ENCODE measurements at places on chromosomes 7 and 10. TPM values are rescaled to one million over a fixed set of nuclear protein-coding genes. Genes with fewer than 3 reads are reported as not detected.
A peak's percentile ranks its signal among the peaks of the same experiment; 100 is the strongest.

GPR15LG gene
- total RNA-seq: not detected

- no peak for DNase-seq
Observed at GRCh38 chr10:86151613-86152012, 215.0 kb downstream of the GRID1 start.

DNA sequence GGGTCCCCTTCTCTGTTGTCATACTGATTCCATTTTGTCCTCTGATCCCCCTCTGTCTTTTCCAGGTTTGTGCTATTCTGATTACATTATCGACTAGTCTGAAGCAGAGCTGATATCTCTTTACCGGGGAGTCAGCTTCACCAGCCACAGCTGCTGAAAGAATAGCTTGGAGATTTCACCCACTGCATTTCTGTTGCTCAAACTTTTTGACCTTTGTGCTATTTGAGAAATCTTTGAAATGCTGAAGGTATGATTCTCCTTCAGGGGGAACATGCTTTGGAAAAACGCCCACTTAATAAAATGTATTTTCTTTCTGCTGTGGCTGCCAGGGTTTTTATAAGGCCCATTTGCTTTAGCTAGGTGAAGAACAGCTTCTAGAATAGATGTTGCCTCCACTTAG, 197.8 kb upstream of the TCF7L2 start:
- no peak for DNase-seq

- no peak for DNase-seq
Observed at GRCh38 chr10:120453319-120453718, 3.7 kb upstream of the PLPP4 start.

DNA sequence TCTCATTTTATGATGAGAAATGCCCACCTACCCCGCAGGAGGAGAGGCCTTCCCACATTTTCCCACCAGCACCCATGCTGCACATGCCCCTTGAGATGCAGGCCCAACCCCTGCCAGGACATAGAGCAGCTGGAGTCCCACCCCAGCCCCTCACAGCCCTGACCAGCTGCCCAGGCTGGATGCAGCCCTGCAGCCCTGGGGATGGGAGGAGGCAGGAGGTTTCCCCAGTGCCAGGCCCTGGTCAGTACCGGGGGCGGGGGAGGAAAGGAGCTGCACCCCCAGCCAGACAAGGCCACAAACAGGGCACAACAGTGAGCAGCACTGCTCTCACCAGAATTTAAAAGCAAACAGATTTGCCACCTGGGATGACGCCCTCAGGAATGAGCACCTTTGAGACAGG, 196.1 kb downstream of the PTPRN2 start:
- no peak for DNase-seq

DNA sequence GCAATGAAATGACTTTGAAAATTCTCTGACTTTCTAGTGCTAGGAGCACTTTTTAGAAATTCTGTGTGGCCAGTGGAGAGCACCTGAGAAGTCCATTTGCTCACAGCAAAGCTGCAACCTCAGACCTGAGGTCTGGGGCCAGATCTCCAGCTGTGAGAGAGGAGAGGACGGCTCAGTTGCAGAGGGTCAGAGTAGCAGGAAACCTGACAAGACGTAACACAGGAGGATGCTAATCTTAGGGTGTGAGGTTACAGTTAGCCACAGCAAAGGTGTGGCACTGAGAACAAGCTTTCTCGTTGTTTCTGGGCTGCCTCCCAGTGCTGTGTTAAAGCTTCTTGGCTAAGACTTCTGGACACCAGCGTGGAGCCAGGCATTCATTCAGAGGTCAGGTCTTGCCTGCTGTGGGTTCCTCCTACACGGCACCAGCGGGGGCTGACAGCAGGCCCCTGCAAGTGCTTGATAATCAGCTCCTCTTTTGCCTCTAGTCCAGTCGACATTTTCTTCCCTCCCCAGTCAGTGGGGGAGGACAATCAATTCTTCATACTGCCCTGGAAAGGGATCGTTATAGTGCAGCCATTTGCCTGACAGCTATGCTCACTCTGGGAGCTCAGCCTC, 435.4 kb upstream of the DPP6 start:
- no peak for DNase-seq

CHAT gene
- not detected for total RNA-seq

- no peak for DNase-seq
Observed at GRCh38 chr7:38160003-38160571, 18.0 kb upstream of the STARD3NL start.

- DNase-seq: no peak
Observed at GRCh38 chr10:8616166-8616565, 561.7 kb downstream of the GATA3 start.

GRCh38 chr10:124993736-124994451, 52.0 kb downstream of the ZRANB1 start:
- DNase-seq: no peak

AKR1B15 gene
- total RNA-seq: not detected

GPR85 gene
- not detected for total RNA-seq

CLDN3 gene
- total RNA-seq: 19.2 TPM

GRCh38 chr10:74072503-74072902, 74.6 kb downstream of the VCL start:
- peak; percentile 28 for DNase-seq

- no peak for DNase-seq
Observed at GRCh38 chr7:80496586-80496985, 15.3 kb downstream of the GNAT3 start.

ADIRF gene
- 448 TPM for total RNA-seq

DNA sequence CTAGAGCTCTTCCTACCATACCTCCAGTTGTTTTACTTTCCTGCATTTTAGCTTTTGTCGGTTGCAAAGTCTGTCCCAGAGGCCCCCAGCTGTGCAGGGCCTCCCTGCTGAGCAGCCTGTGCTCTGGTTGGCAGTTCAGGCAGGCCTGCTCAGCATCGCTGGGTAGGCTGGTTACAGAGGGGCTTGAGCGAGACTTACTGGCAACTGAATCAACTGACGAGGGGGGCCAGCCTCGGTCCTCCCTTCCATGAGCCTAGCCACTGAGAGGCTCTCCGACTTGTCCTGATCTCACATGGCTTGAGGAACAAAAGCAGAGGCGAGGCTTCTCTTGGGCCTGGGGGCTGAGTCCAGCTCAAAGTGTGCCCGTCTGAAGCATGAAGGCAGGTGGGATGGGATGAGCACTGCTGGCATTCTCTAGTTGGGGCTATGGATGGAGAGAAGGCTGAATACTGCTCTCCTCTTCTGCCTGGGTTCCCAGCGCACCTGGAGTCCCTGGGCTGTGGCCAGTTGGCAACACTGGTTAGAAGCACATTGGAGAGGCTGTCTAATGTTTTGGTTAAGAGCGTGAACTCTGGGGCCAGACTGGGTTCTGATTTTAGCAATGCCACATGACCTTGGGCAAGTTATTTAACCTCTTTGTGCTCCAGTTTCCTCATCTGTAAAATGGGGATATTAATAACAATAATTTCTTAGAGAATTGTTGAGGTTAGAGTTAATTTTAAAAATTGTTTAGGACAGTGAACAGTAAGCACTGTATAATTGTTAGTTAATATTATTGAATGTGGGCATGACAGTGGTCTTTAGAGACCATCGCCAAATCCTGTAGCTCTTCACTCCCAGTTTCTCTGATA, 6.9 kb upstream of the SFRP5 start:
- DNase-seq: no peak

FOXI2 gene
- total RNA-seq: not detected

- DNase-seq: no peak
Observed at GRCh38 chr10:44006771-44007170, 358.1 kb upstream of the ZNF32 start.

LDB3 gene
- total RNA-seq: 0.20 TPM

ANKRD1 gene
- total RNA-seq: not detected

USP54 gene
- 28.0 TPM for total RNA-seq

- no peak for DNase-seq
Observed at GRCh38 chr7:67547183-67547907, 550.7 kb downstream of the TYW1 start.

TFEC gene
- 0.12 TPM for total RNA-seq

GRCh38 chr7:41058986-41059741, 643.7 kb downstream of the INHBA start:
- no peak for DNase-seq

GOLGA7B gene
- total RNA-seq: 1.0 TPM

DNA sequence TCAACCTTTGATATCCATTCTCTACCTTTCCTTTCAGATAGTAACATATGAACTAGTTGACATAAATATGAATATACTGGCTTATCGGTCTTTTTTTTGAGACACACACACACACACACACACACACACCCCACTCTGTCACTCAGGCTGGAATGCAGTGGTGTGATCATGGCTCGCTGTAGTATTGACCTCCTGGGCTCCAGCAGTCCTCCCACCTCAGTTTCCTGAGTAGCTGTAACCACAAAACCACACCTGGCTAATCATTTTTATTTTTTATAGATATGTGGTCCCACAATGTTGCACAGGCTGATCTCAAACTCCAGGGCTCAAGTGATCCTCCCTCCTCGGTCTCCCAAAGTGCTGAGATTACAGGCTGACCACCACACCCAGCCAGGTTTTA, 14.2 kb upstream of the NT5C3A start:
- DNase-seq: no peak

GSTO2 gene
- 115 TPM for total RNA-seq

DNA sequence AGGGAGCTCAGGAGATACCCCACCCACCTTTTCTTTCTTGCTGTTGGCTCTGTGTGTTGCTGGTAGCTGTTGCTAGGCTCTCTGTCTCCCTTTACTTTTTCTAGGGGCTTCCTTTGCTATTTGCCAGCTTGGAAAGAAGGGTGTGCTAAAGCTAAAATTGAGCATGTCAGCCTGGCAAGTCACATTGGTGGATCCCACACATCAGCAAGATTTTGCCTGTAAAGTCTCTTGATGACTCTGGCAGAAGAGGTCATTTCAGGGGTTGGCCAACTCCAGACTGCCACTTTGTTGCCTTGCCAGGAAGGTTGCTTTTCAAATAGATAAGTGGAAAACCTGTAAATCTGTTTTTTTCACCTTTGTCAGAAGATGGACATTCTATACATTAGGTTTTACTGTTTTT, 9.9 kb downstream of the CCNY start:
- DNase-seq: no peak

DNA sequence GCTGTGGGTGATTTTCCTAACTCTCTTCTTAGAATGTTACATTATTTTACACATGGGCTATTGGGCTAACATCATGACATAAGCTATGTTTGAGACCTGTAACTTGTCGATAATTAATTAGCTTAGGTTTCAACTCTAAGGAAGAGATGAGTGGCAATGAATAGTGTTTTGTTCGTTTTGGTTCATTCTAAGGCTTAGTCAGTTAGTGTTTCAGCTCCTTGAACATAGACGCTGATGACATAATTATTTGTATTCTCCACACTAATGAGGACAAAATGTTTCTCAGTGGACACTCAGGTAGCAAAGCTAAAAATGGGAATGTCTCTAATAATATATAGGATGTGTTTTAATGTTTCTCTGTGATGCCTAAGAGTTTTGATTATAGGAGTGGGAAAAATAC, 401.9 kb downstream of the GATA3 start:
- DNase-seq: no peak
